ENCODE measurements at places on chromosomes 4 and X.

- no peak for DNase-seq
These were observed 58.8 kb downstream of the RHOH start for GRCh38 chr4:40255393-40256281.

- no peak for DNase-seq
These were observed 5.0 kb downstream of the XPNPEP2 start for GRCh38 chrX:129743821-129744220.

DNA sequence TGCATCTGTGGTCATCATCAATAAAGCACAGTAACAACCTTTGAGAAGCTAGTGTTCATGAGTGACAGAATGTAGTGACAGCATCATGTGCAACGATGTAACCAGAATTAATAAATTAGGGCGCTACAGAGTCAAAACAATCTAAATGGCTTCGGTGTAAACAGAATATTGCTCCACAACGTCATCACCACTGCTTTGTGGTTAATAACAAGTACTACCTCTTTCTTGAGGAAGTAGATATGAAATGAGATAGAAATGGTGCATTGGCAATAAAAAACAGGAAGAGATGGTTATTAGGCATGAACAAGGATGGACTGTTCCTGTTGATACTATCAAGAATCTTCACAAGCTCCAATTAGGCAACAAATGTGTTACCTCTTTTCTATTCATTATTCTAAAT is 8.7 kb upstream of the PDHA2 start:
- DNase-seq: no peak

- no peak for DNase-seq
These were observed 38.0 kb upstream of the SPP1 start for GRCh38 chr4:87937523-87937922.

DNA sequence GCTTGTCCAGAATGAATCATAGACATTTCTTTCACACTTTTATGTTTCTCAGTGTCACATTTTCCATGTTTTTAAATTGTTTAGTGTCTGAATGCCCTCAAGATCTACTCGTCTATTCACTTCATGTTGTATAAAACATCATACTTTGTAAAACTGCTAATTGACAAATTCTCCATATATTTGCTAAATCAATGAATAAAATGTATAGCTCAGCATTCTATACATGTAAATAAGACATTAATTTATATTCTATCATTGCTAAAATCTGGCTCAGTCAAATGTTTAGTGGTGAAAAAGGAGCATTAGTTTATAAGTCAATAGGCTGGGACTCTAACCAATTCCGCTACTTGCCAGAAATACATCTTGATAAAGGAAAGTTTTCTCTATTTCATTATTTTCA is 379.6 kb downstream of the NAF1 start:
- DNase-seq: no peak

- DNase-seq: no peak
These were observed 1.6 kb upstream of the ARHGAP10 start for GRCh38 chr4:147730333-147730732.

DNA sequence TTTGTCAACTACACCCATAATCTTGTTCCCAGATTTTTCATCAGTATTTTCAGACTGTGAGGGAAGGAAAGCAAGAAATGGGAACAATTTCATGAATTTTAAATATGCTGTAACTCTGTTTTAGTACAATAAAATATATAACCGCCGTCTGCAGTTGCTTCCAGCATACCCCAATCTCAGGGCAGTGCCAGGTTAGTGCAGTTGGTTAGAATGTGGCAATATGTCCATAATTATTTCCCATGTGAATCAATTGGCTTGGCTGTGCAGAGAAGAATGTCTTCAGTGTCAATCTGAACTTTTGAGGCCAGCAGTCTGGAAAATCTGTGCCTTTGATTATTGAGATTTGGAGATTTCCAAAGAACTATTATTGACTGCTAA is 5.0 kb upstream of the MMAA start:
- no peak for DNase-seq

- DNase-seq: no peak
These were observed 73.3 kb downstream of the PRPS1 start for GRCh38 chrX:107701493-107702121.

GRCh38 chr4:19930742-19931141 is 321.0 kb upstream of the SLIT2 start:
- no peak for DNase-seq

DNA sequence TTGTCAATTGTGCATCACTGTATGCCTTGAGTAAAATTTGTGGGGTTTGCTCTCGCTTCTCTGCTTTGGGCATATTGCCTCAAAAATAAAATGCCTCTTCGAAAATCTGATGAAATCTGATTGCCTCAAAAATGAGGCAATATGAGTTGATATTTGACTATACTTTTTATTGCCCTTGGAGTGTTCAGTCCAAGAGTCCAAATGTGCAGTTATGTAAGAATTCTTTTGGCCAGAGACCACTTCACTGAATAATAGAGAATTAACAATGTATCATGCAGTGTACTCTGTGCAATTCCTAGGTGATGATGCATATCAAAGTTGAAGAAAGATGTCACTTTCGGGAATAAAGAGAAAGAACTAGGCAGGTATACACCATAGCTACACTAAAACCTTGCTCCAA is 8.6 kb downstream of the MAOA start:
- no peak for DNase-seq

GRCh38 chrX:24412637-24413363 is 52.3 kb upstream of the PDK3 start:
- DNase-seq: no peak

- DNase-seq: no peak
These were observed 228.1 kb downstream of the ZNF674 start for GRCh38 chrX:46317163-46317562.

DNA sequence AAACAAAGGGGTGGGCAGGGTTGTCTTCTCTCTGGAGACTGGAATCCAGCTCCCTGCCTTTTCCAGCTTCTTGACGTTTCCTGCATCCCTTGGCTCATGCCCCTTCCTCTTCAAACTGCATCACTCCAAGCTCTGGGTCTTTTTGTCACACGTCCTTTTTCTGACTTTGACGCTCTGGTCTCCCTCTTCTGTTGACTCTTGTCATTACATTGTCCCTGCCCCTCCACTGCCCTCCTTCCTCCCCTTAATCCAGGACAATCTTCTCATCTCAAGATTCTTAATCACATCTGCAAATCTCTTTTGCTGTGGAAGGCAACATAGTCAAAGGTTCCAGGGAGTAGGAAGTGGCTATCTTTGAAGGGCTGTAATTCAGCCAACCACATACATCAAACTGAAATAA is 178.3 kb downstream of the TMA16 start:
- DNase-seq: no peak

- no peak for DNase-seq
These were observed 20.4 kb upstream of the CYP4V2 start for GRCh38 chr4:186170966-186171365.

DNA sequence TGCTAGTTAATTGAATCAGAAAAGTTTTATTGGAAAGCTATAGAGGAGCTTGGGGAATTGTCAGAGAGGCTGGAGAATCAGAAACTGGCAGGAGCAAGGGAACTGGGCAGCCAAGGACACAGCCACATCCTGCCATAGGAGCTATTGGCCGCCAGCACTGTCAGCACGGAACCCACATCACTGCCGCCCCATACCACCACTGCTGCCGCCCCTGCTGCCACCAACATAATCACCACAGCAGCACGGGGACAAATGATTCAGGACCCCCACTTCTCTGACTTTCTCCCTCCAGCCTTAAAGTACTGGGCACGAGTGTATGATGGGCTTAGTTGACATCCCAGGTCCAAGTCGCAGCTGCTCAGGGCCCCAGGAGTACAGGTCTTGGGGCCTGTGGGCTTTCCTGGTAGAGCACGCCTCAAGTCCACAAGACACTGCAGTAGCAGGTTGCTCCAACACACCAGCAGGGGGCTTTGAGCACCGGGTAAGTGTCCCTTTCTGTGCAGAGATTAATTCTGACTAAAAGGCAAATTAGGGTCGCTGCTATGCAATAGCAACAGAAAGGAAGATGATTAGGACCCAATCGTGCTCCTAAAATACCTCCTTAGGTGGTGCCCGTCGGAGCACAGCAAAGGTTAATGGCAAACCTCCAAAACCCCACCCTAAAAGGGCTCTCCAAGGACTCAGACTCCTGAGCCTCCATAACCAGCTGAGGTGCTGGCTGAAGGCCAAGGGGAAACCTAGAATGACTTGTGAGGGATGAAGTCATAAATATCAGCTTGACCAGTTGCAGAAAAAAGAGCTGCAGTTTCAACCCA is 6.9 kb downstream of the PJA1 start:
- no peak for DNase-seq

GRCh38 chr4:40960941-40961340 is 211.2 kb downstream of the NSUN7 start:
- no peak for DNase-seq

GRCh38 chr4:154616731-154617130 is 4.3 kb upstream of the FGG start:
- DNase-seq: no peak

DNA sequence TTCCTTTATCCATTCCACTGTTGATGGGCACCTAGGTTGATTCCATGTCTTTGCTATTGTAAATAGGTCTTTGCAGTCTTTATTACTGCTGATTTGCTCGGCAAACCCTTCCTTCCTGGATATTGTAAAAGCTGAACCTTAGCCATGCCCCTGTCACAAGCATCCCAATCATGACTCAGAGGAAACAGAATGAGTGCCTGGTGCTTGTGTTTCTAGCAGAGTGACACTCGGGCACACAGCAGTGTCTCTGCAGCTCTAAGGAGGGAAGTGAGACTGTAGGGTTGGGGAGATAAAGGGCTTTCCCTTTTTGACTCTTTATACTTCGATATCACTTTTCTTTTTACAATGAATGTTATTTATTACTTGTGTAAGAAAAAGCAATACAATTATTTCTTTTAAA is 83.3 kb downstream of the AKAP4 start:
- DNase-seq: no peak

DNA sequence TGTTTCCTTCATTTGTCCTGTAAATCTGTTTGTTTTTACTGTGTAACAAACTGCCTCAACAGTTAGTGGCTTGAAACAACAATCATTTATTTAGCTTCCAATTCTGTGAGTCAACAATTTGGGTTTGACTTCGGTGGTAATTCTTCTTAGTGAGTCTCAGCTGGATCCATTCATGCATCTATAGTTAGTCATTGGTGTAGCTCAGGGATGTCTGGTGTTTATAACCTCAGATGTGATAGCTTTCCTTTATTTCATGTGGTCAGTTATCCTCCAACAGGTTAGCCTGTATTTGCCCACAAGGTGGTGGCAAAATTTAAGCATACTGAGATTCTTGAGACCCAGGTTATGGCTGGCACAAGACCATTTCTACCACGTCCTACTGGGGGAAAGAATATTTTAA is 1267.2 kb downstream of the RAPGEF2 start:
- DNase-seq: no peak

- DNase-seq: no peak
These were observed 3.5 kb upstream of the SH3BP2 start for GRCh38 chr4:2789351-2789750.

DNA sequence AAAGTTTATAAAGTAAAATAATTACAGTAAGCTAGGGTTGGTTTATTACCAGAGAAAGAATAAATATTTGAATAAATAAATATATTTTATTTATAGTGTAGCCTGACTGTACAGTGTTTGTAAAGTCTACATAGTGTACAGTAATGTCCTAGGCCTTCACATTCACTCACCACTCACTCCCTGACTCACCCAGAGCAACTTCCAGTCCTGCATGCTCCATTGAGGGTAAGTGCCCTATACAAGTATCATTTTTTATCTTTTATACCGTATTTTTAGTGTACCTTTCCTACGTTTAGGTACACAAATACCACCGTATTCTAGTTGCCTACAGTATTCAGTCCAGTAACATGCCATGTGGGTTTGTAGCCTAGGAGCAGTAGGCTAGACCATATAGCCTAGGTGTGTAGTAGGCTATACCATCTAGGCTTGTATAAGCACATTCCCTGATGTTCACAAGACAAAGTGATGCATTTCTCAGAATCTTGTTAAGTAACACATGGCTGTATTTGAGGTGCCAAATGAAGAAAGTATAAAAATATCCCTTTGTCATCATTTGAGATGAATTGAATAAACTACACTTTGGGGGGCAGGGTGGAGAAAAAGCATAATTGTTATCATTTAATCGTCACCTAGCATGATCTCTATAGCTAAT is 14.7 kb upstream of the KLHL8 start:
- DNase-seq: no peak

- DNase-seq: no peak
These were observed 4.7 kb upstream of the HELT start for GRCh38 chr4:185013417-185014125.

- no peak for DNase-seq
These were observed 15.3 kb downstream of the BMX start for GRCh38 chrX:15515931-15516330.

DNA sequence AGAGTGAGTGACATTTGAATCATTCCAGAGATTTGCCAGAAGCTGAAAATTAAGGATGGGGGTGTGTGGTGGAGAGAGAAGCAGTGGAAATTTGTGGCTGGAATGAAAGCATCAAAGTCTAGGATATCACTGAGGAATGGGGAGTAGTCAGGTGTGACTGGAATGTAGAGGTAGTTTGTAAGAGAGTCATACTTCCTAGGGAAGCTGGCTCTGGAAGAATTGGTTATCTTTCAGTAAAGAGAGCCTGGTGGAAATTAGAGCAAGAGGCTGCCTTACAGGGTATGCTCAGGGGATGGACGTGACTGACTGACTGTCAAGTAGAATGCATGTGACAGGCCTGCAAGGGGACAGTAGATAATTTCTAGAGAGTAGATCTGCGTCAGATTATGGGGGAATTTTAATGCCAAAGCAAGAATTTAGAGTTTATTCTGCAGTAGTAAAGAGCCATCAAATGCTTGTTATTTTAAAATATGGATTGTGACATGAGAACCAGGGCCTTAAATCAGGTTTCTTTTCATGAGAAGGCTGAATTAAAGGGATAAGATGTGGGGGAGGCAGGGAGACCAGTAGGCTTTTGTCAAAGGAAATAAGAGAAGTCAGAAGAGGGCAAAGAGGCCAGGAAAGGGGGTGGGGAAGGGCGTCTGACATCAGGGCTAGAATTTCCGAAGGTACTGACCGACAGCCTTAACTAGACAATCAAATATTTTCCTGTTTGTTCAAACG is 109.9 kb downstream of the AFF1 start:
- DNase-seq: no peak

GRCh38 chr4:71130827-71131603 is 137.6 kb downstream of the DCK start:
- DNase-seq: no peak

DNA sequence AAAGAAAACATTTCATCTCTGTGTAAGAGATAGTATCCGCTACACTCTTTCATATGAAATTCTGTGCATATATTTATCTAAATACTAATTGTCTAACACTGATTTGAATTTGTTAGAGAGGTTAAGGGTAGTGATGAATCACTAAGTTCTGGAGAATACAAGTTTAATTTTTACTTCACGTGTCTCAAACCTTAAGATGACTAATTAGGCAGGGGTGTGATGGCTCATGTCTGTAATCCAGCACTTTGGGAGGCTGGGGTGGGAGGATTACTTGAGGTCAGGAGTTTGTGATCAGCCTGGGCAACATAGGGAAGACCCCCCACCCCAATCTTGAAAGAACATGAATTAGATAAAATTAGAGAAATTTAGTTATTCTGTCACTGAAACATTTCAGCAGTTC is 2241.9 kb downstream of the PCDH7 start:
- no peak for DNase-seq

- no peak for DNase-seq
These were observed 14.0 kb downstream of the CXCL2 start for GRCh38 chr4:74084984-74085383.
